Neural crest cell (in vitro differentiated cells): ENCODE measurements at places on chromosomes 6 and 20. TPM values are rescaled to one million over a fixed set of nuclear protein-coding genes. Genes with fewer than 3 reads are reported as not detected.

The KIF25 gene
- total RNA-seq, result 0.72 and 1.0 TPM in 2 replicates

The OR2J3 gene
- not detected in 2 replicates for total RNA-seq

The LY6G6D gene
- total RNA-seq, result not detected in 2 replicates

The NRN1 gene
- 1.3 and 1.5 TPM in 2 replicates for total RNA-seq

- no peak for DNase-seq
These were observed 257.7 kb downstream of the CDKAL1 start for GRCh38 chr6:20791944-20792343.

DNA sequence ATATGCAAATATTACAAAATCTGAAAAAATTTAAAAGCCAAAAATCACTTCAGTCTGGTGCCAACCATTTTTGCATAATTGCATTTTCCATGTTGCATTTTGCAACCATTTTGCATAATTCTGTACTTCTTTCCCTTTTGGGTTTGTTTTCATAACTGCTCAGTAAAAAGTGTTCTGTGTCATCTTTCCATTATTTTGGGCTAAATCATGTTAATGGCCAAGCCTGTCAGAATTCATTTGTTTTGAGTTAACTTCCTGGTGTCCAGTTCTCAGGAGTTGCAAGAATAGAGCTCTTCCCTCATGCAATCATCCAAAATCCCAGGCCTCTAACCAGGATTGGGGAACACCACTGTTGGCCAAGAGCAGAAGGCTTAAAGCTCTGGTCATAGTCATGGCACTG is 133.6 kb downstream of the MTHFD1L start:
- no peak for DNase-seq

DNA sequence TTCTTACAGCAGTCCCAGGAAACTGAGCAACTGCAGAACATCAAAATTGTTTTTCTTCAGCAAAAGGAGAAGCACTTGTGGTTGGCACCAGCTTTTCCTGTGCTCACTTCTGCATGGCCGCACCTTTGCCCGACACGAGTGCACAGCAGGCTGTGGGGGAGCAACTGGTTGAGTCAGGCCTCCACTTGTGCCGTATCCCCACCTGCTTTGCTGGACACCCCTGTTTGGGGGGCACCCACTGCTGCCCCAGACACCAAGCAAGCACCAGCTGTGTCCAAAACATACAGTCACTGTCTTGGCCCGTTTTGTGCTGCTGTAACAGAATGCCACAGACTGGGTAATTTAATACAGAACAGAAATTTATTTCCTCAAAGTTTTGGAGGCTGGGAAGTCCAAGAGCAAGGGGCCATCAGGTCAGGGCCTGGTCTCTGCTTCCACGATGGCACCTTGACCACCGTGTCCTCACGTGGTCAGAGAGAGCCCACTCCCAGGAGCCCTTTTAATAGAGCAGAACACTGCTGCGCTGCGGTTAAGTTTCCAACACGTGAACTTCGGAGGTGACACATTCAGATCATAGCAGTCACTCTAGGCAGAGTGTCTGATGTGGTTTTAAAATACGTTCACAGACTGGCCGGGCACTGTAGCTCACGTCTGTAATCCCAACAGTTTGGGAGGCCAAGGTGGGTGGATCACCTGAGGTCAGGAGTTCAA is 8.7 kb upstream of the GMEB2 start:
- DNase-seq, result no peak

- no peak for DNase-seq
These were observed 128.7 kb downstream of the NFATC2 start for GRCh38 chr20:51413857-51414256.

GRCh38 chr6:19524366-19525186 is 312.6 kb upstream of the ID4 start:
- DNase-seq, result no peak

DNA sequence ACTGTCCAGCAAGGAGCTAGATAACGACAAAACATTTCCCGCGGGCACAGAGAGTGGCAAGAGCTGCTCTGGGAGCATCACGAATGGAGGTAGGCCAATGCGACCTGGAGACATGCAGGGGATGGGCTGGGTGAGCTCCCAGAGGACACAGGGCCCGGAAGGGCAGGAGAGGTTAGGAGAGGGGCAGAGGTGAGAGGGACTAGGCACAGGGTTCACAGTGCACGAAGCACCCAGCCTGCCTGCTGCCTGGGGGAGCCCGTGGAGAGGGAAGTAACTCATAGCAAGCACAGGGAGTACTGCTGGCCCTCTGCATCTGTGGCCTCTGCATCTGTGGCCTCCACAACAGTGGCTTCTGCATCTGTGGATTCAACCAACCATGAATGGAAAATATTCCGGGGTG is 126.5 kb downstream of the HUS1B start:
- DNase-seq, result no peak

GRCh38 chr6:151490996-151491395 is 2.8 kb upstream of the CCDC170 start:
- no peak for DNase-seq

- no peak for DNase-seq
These were observed 26.8 kb upstream of the RPN2 start for GRCh38 chr20:37152284-37152683.

DNA sequence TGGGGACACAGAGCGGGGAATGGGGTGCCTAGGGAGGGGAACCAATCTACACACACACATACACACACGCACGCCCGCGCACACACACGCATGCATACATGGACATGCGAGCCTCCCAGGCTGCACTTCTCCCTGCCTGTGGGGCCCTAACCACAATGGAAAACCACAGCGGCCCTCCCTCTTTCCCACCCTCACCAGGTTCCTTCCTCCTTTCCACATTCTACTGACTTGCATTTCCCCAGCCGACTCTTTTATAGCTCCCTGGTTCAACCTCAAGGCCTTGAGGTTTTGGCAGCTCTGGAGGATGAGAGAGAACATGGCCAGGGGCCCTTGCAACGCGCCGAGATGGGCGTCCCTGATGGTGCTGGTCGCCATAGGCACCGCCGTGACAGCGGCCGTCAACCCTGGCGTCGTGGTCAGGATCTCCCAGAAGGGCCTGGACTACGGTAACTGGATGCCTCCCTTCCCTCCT is at the start of gene BPI:
Gene BPI (plus strand): TSS at position 249 of the 472 bp plus-strand sequence. CDS start 68 bp downstream, at position 317.
- no peak for DNase-seq
